EL (cell line): ENCODE measurements at places on chromosomes 3 and 15.

DNA sequence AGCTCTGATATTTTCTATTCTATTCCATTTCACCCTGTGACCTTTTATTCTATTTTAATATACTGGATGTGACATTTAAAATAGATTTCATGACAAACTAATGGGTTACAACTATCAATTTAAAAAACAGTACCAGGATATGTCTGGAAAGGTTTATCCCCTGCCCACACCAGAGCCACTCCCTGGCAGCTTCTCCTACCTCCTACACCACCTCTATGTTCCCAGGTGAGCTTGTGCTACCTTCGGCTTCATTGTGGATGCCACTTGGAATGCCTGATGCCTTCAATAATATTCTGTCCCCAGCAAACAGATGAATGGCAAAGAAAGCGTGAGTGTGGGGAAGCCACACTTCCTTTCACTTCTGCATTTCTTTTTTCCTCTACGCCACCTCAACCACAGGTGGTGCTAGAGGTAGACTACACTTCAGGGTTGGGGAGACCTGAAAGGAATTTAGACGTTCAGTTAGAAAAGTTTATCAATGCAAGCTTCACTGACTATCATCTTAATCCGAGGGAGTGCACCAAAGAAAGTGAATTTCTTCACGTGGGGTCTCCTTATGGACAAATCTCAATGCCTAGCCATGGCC, 213.0 kb downstream of the SSR3 start:
- DNase-seq, result no peak

DNA sequence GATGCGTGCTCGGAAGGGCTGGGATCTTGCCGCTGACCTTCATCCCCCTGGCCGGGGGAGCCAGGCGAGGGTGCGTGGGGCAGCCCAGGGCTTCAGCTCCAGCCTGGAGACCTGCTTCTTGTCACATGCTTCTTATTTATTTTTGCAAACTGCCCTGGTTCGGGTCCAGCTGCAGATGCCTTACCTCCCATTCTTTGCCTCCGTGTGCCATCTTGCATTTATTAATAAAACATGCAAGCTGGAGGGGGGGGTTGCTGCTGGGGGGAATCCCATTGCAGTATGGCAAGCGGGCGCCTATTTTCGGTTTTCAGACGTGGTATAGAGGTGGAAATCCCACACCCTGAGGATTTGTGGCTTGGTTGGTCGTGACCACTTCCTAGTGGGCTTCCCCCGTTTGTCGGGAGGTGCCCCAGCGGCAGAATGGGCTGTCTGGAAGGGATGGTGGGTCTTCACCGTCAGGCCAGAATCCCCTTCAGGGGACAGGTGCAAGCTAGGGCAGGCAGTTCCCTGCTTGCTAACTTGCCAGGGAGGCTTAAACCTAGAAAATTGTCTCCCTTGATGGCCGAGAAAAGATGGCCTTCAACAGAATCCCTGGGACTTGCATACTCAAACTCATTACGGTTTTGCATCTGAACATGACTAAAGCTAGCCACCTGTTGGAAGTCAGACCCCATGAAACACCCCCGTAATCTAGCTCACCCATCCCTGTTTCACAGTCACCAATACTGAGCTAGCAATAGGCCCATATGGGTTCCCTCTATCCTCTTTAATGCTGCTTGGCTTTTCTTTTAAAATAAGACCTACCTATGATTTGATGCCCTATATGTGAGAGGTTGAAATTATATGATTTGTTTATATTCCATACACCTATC, 569 bp downstream of the TMEM266 start:
- no peak for DNase-seq

DNA sequence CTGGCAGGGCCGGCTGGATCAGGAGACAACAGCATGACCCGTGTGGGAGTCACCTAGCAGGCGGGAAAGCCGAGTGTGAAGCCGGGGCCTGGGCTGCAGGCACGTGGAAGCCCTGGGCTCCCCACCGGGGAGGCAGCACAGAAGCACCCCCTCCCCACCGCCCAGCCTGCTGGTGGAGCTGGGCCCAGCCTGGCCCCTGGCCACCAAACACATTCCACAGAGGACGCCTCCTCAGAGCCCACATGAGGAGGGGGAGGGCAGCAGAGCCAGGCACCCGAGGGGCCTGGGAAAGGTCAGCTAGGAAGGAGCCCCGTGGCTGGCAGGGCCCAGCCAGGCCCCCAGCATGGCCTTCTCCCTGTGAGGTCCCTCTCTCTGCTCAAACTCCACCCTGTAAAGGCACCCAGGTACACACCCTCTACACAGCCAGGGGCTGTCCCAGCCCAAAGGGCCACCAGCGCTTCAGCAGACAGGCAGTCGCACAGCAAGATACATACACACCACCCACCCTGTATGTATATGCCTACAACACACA, 4.5 kb downstream of the PLXNB1 start:
- DNase-seq, result no peak

DNA sequence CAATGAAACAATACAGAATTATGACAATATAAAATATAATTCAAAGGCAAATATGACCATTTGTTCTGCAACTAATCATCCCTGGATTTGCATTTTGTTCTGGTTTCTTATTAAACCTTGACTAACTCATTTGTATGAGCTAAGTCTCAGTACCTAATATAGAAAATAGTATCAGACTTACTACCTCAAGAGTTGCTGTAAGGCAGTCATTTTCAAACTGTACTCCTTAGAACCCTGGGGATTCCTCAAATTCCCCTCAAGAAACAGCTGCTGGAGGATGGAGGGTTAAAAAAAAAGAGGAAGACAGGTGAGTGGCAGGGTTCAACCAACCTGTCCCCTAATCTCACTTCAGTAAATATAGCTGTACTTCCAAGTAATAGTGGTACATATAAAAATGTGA, 11.1 kb downstream of the ZBTB11 start:
- no peak for DNase-seq

GRCh38 chr15:38401106-38401505, 52.8 kb upstream of the FAM98B start:
- DNase-seq, result peak; percentile 42

DNA sequence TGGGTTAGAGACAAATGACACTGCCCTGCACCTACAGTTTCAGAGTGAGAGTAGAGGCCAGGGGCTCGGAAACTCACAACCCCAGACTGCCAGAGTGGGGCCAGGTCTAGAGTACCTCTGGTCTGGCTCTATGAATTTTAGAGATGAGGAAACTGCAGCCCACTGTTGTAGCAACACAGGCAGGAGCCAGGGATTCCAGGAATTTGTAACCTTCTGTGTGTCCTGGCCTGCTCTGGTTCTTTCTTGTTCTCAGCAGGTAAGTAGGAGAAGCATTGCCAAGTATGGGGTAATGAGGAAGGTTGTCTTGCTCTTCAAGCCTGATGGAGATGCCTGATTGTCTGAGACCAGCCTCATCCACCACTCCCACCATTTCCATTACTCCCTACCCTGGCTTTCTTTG, 221.8 kb downstream of the UACA start:
- no peak for DNase-seq

DNA sequence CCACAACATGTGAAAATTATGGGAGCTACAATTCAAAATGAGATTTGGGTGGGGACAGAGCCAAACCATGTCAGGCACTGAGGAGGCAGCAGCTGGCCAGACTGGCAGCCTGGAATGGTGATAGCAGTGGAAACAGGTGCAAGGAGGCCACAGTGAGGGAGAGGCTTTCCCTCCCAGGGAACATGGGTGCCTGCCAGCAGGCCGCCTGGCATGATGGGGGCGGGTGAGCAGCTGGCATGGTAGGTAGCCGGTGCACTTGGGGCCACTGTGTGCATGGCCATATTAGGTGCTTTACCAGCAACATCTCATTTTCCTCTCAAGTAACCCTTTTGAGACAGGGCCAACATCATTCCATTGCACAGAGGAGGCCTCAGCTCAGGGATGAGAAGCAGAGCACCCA, 18.3 kb upstream of the MRPS22 start:
- DNase-seq, result no peak

- no peak for DNase-seq
Measured at GRCh38 chr3:197940745-197941384, 9.1 kb upstream of the RPL35A start.

- DNase-seq, result no peak
Measured at GRCh38 chr3:12999147-13000140, 73.8 kb downstream of the IQSEC1 start.

- DNase-seq, result no peak
Measured at GRCh38 chr15:44801364-44801763, 65.0 kb downstream of the TRIM69 start.

GRCh38 chr3:143276592-143276991, 157.0 kb downstream of the CHST2 start:
- DNase-seq, result no peak

DNA sequence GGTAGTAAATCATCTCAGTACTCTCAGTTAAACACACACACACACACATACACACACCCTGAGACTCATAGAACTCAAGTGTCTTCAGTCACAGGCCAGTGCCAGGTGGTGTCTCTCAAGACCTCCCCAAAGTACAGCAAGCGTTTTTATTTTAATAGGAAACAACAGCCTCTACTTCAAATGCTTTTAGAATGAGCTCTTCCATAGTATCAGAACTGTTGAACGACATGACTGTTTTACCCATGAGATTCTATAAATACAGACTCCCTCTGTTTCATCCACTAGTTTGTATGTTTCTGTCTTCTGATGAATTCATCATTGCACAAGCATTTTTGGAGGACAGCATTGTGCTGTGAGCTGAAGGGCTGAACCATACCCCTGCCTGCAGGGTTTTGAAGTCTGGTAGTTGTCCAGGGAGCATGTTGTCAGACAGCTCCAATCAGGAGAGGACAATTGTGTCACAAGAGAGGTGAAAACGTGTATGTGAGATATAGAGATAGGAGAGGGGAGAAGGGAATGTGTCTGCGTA, 201.0 kb upstream of the BCL6 start:
- peak; percentile 29 for DNase-seq

DNA sequence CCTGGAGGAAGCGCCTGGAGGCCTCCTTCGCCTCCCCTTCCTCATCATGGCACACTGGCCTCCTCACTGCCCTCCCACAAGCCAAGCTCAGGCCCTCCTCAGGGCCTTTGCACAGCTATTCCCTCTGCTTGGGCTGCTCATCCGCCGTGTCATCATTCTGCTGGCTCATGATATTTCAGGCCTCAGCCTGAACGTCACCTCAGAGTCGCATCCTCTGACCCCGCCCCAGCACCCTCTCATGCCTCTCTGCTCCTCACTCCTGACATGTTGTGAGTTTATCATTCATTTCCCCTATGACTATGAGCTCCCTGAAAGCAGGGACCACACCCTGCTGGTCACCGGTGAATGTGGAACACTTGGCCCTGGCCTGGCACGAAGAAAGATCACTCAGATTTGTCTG, 20.7 kb upstream of the POC1A start:
- no peak for DNase-seq

DNA sequence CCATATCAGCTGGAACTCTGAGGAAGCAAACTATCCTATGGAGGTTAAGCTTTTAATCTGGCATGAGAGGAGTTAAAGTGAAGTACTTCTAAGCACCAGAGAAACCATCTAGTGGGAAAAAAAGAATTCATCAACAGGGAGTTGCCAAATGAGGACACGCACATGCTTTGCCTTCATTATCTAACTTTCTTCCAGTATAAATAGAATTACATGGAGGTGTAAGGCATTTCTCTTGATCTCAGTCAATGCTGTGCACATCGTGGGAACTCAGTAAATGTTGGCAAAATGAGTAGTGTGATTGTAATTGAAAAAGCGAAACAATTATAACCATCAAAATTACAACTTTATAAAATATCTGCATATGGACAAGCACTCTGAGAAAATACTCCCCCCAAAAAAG, 8.0 kb upstream of the GSK3B start:
- no peak for DNase-seq

DNA sequence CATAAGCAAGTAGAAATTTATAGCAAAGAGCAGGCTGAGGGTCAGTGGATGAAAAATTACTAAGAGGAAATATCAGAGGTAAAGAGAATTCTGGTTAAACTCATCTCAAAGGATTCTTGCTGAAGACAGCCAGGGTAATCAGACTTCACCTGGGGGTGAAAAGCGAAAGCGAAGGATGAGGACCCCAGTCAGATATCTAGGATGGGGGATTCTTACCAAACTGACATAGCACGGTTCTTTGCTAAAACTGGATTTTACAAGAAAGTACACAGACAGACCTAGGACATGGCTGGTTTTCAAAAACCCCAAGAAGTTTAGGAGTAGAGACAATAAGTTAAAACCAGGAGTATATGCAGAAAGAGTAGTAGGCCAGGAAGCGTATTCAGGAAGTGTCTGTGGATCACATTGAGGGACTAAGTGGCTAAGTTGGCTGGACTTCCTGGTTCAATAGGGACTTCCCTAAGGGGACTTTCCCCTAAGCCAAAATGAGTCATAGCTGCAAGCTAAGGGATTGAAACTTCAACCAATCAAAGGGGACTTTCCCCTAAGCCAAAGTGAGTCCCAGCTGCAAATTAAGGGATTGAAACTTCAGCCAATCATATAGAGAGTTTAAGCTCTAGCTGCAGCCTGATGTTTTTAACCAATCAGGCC, 2.4 kb upstream of the CFAP91 start:
- peak; percentile 55 for DNase-seq

DNA sequence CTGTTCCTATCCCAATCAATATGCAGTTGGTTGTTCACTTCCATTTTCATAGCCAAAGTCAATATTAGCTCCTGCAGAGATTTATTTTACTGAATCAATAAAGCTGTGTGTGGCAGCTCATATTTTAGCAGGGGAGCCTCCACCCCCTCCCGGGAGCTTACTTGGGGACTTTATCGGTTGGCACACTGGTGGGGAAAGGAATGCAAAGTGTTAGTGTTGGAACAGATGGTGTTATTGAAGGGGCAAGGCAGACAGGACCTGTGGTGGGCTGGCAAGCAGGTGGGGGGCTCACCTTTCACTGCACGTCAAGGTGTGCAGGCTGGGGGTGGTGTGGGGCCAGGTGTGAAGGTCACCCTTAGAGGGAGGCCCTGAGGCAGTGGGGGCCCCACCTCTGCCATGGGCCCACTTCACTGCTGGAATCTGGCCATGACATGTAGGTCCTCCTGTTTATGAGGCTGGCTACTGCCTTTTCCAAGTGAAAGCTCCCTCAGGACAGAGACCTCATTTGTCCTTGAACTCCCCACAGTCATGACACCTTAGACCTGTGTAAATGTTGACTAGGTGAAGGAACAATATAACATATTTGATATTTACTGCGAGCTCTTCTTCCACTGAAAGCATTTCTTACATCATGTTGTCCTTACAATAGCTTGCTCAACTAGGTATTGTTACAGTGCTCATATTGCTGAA, 44.0 kb upstream of the SEC22A start:
- no peak for DNase-seq

GRCh38 chr15:96701443-96701842, 370.9 kb downstream of the NR2F2 start:
- no peak for DNase-seq

- no peak for DNase-seq
Measured at GRCh38 chr3:187369089-187369447, 883 bp downstream of the RTP4 start.

DNA sequence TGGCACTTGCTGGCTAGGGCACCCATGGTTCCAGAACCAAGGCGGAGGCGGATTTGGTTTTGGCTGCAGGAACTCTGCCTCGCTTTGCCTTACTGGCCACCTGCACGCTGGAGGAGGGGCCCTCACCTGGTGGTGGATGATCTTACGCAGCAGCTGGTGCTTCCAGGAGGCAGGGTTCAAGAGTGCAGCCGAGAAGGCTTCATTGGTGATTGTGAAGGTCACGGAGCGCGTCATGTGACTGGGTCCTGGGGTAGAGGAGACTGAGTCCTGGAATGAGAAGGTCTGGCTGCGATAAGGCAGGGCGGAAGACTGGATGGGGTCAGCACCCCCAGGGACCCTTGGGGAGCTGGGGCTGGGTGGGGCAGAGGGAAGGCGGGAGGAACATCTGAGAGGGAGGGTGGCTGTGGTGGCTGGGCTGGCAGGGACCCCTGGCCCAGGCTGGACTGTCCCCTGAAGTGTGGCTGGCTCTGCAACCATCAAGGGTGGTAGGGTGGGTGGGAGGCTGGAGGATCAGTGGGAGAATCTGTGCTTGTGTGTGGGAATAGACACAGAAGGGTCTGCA, 25.8 kb upstream of the GOLGA6C start:
- DNase-seq, result no peak
